ENCODE measurements at places on chromosomes 2 and 18. TPM values are rescaled to one million over a fixed set of nuclear protein-coding genes. Genes with fewer than 3 reads are reported as not detected.

Gene ANKRD23
- not detected for total RNA-seq

Gene TGFA
- 8.1 TPM for total RNA-seq

Gene ZNF2
- total RNA-seq, result 7.4 TPM

Gene DUSP28
- total RNA-seq, result 4.1 TPM

Gene G6PC2
- total RNA-seq, result not detected

Gene SLC16A14
- 0.81 TPM for total RNA-seq

Gene MC2R
- total RNA-seq, result not detected

Gene MYO1B
- total RNA-seq, result 26.2 TPM

Gene MYCN
- total RNA-seq, result not detected

Gene LYG2
- not detected for total RNA-seq

DNA sequence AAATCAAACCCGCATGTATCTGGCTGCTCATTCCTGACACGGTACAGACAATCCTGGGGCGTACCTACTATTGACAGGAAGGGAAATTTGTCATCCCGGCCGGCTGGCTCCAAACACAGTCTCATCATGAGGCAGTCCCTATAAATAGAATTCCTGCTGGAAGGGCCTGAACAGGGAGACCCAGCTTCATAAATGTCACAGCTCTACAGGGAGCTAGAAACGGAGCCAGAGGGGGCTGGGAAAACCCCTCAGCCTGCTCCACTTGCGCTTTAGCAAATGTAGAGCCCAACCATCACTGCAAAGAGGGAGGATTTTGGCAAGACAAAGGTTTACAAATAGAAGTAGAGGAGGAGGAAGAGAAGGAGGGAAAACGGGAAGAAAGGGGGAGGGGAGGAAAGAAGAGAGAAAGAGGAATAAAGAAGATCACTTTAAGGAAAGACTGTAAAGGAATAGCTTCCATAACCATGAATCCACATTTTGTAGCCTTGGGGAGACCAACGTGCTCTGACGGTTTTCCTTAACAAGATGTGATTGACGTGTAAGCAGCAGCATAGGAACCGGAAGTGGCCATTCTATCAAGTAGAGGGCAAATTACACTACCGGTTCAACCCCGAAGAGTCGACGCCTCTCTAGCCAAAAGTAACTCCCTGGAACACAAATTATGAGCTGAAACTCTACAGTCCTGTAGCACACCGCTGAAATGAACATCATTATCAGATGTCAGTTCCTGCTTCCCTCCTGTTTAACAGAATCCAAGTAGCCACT lies 56.8 kb upstream of the TTN start:
- peak; percentile 78 for DNase-seq

DNA sequence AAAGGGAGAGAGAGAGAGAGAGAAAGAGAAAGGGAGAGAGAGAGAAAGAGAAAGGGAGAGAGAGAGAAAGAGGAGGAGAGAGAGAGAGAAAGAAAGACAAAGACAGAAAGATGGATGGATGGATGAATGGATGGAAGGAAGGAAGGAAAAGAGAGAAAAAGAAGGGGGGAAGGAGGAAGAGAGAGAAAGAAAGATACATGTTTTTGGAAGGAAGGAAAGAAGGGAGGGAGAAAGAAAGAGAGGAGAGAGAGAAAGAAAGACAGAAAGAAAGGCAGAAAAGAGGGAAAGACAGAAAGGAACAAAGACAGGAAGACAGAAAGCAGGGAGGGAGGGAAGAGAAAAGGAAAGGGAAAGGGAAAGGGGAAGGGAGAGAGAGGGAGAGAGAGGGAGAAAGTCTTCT lies 51.6 kb downstream of the RNU4ATAC start:
- no peak for DNase-seq

DNA sequence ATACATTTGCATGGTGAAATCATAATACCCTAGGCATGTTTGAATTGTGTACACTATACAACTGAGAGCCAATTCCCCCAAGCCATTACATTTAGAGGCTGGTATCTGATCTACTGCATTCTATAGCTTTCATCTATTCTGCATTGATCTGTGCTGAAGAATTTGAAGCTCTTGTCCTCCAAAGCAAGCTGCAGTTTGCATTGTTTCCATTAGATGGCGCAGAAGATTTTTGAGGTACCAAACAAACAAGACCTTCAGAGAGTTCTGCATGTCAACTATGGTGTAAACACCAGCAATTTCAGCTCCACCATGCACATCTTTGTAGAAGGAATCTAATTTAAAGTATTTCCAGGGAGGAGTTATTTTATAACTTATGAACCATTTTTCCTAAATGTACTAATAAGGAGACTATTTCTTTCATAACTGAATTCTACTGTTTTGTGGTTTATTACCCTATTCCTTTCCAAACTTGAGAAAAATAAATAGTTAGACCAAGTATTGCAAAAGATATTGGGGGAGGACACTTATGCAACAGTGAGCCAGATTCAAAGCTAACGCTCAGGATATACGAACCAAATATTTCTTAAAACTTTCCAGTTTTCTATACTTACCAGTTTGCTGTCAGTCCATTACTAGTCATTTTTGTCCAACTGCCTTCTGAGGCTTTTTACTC lies 761.8 kb upstream of the ACVR2A start:
- DNase-seq, result peak; percentile 44

DNA sequence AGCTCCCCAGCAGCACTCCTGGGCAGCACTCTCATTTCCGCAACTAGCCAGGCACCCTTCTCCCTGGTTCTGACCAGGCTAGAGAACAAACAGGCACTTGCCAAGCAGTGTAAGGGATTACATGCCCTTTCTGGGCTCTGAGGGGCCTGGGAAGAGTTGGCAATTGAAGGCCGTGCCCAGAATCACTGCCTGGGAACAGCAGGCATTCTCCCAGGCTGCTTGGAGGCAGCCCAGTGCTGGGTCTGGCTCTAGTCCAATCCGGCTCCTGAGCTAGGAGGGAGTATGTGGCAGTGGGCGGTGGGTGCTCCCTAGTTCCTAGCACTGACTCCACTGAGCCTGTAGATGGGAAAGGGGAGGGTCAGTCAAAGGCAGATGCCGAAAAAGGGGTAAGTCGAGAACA lies 34.1 kb upstream of the SP3 start:
- no peak for DNase-seq

DNA sequence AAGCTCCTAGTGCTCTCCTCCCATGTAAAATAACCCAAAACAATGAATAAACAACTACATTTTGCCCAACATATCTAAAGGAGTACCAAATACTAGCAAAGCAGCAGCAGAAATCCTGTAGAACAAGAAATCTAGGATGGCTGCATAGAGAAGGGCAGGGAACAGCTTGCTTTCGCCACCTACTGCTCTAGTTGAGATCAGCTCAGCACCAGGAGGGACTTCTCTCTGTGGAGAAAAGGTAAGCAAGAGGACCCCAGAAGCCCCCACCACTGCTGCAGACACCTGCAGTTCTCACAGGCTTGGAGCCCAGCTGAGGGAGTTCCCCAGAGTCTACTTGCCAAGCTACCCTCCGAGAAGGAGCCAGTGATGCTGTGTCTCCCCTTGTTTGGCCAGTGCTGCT lies 243.0 kb upstream of the CHST9 start:
- DNase-seq, result peak; percentile 2

GRCh38 chr2:16632598-16632997 lies 33.0 kb downstream of the CYRIA start:
- no peak for DNase-seq

GRCh38 chr2:161709428-161709827 lies 85.2 kb downstream of the SLC4A10 start:
- DNase-seq, result no peak

DNA sequence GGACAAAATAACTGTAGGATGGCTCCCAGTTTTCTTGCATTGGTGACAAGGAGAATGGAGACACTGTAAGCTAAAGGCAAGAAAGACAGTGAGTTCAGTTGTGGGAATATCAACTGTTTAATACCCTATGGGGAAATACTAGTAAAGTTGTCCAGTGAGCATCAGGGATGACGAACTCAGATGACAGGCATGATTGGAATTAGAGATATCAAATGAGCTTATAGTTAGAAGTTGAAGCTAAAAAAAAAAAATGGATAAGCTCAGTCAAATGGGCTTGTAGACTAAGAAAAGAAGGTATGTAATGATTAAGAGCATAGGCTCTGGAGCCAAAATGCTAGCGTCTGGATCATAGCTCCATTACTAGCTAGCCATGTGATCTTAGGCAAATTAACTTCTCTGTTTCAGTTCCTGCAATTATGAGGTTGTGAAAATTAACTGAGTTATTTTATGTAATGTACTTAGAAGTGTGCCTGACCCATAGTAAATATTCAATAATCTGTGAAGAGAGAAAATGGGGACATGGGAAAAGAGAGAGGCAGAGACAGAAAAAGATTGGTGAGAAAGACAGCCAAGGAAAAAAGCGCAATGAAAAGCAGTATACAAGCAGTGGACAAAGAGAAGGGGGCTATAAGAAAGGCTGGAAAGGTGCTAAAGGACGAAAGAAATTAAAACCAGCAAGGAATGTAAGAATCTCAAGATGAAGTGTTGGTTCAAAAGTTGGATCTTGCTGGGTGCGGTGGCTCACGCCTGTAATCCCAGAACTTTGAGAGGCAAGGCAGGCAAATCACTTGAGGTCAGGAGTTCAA lies 95.7 kb upstream of the SLC39A10 start:
- DNase-seq, result peak; percentile 92

DNA sequence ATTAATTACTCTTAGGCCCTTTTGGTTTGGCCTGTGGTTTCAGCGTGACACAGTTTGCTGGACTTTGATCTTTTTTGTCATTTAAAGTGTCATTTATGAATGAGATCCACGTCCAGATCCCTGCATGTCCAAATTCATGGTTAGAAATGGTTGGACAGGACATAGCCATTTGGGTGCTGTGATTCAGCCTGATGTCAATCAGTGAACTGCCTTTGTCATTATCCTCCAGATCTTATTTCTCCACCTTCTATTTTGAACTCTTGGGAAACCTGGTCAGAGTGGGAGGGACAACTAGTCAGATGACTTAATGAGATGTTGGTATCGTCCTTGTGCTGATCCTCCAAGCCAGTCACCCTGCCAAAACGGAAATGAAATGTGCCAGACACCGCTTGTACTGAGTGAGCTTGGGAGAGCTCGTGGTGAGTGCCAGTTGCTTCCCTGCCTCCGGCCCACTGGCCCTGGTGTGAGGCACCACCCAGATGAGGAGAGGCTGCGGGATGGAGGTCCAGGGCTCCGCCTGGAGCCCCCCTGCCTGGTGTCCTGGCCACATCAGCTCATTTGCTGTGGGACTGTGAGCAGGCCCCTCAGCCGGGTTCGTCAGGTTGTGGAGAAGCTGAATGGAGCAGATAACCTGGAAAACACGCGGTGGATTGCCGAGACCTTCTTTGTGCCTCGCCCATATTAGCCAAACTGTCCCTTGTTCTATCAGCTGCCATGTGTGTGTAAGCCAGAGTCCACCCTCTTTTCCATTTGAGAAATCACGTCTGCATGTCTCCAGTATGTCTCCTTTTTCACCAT lies 70.1 kb downstream of the DGKD start:
- no peak for DNase-seq

DNA sequence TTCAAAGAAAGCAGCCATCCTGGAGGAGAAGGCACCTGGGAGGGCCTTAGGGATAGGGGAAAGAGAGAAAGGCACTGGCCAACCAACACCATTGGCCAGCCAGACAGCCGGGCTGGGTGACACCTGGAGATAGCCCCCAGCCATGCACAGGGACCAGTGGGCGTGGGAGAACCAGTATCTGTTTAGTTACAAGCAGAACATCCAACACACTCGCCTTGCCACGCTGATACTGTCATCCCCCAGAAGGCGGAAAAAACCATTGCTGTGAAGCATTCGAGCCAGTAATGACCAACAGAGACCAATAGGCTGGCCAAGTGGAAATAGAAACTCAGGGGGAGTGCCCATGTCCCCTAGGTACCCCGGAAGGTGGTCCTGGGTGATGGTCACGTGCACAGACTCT lies 15.5 kb downstream of the ASPRV1 start:
- DNase-seq, result no peak

- no peak for DNase-seq
These were observed 67.4 kb upstream of the BCL2L11 start for GRCh38 chr2:111053266-111053665.

DNA sequence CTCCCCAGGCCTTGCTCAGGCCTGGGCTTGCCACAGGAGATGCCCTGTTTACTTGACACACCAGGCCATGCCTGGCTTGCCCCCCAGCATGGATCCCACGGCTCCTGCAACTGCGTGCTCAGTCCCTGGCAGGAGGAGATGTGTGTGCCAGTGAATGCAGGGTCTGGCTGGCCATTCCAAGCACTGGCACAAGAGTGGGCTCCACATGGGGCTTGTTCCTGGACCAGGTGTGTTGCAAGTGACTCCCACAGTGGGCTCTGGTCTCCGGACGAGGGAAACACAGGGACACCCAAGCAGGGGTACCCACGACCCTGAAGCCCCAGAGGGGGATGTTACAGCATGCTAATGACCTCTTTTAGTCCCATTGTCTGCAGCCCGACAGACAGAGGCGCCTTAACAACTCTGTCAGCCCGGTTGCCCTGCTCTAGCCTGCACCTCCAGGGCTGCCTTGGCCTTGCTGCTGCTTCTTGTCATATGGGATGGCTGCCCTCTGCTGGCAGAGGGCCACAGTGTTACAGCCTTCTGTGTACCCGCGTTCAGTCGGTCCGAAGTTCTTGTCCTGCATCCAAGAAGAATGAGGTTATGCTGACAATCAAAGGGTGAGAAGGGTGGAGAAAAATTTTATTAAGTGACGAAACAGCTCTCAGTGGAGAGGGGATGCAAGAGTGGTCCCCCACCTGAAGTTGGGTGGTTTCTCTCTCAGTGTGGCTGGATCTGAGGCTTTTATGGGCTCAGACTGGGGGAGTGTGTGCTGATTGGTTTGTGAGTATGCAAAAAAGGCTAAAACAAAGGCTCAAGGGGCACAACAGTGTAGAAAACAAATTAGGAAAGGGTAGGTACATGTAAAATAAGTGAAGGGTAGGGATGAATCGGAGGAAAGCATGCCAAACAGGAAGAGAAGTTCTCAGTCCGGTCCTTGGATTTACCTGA lies 180.4 kb downstream of the MBD5 start:
- DNase-seq, result peak; percentile 18

GRCh38 chr2:215483431-215483830 lies 47.6 kb upstream of the FN1 start:
- DNase-seq, result no peak

DNA sequence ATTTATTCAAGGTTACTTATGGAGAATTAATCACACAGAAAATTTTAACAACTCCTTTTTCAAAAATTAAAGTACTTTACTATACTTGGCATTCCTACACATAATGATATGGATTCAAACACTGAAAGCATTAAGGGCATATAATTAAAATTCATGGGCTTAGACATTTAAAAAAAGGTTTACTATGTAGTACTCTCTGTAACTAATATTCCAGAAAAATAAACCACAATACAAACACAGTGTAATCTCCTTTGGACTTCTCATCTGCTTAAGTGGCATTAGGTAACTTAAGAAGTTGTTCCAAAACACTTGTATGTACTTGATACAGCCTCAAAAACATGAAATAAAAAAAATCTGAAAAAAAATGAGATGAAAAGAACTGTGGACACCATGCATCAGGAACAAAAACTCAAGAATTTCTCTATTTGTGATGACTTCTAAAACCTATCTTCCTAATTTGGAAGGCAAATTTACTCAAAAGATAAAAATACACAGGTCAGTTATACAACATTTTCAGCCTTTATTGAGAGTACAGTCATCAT lies 21.0 kb downstream of the C1D start:
- no peak for DNase-seq

GRCh38 chr2:140814141-140814540 lies 1316.7 kb downstream of the LRP1B start:
- no peak for DNase-seq

All from M059J (cell line).